ENCODE measurements at places on chromosomes 11 and 22. TPM values are rescaled to one million over a fixed set of nuclear protein-coding genes. Genes with fewer than 3 reads are reported as not detected.

DNA sequence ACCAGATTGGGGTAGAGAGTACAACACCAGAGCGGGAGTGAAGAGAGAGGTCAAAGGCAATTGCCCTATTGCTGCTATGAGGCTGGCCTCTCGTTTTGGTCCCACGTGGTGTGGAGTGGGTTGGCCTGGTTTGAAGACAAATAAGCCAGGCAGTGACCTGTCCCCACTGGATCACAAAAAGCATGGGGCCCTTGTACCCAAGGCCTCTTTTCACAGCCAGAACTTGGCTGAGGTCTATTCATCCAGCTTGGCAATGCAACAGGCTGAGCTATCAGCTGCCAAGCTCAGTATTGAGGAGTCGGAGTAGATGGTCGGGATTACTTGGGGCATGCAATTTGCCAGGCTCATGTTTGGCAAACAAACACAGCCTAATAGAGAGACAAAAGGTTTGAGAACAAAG, 19.2 kb upstream of the GALNT18 start:
- DNase-seq = no peak

Gene SLC6A5
- total RNA-seq = 1.9 TPM

DNA sequence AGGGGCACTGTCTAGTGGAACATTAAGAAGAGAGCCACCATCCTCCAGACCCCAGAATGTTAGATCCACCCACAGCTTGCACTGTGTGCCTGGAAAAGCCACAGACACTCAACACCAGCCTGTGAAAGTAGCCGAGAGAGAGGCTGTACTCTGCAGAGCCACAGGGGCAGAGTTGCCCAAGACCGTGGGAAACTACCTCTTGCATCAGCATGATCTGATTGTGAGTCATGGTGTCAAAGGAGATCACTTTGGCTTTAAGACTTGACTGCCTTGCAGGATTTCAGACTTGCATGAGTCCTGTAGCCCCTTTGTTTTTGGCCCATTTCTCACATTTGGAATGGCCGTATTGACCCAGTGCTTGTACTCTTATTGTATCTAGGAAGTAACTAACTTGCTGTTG, 115.9 kb upstream of the CCDC179 start:
- DNase-seq = no peak

Gene B3GAT1
- 4.3 TPM for total RNA-seq

Gene SCGB2A2
- total RNA-seq = not detected

DNA sequence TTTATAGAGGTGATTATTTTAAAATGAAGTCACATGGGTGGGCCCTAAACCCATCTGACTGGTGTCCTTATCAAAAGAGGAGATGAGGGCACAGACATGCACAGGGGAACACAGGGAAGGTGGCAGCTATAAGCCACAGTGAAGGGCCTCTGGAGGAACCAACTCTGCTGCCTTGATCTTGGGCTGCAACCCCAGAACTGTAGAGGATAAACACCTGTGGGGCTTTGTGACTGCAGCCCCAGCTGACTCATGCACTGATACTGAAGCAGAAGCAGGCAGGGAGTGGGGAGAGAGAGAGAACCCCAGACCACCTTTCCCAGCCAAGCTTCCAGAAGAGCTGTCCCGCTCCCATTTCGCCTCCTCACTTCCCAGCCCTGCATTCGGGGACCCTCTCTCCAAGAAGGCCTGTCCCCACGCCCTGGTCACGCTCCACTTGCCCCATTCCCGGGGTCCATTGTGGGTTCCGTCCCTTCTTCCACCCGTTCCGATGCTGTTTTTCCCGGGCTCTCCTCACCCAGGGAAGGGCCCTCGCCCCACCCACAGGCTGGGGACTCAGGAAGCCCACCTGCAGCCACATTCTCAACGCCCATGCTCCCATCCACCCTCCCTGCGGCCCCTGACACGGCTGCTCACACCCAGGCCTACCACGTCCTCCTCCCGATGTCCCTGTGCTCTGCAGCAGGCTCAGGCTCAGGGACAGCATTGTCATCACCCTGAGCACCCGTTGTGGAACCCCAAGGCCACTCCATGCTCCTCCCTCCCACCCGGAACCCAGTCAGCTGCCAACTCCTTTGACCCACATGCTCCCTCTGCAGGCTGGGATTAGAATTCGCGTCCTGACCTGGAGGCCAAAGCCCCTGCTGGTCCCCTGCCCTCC, 90.8 kb upstream of the SHANK2 start:
- DNase-seq = peak; percentile 65

GRCh38 chr22:23862103-23862502, 4.4 kb downstream of the SLC2A11 start:
- DNase-seq = peak; percentile 63

Gene IGF2
- 104 TPM for total RNA-seq

GRCh38 chr11:64165481-64165841, 452 bp downstream of the MACROD1 start:
- DNase-seq = no peak

Gene OR8G1
- total RNA-seq = 1.2 TPM

- DNase-seq = peak; percentile 37
Observed at GRCh38 chr11:83819931-83820549, 533.9 kb upstream of the CCDC90B start.

Gene FAT3
- total RNA-seq = 6.4 TPM

- peak; percentile 17 for DNase-seq
Observed at GRCh38 chr11:34267013-34267412, 90.8 kb downstream of the ABTB2 start.

Gene DNHD1
- total RNA-seq = 103 TPM

- no peak for DNase-seq
Observed at GRCh38 chr11:120527111-120527761, 15.7 kb downstream of the GRIK4 start.

Gene ZNF214
- 7.3 TPM for total RNA-seq

Gene OR51E2
- total RNA-seq = not detected

Gene CASP5
- not detected for total RNA-seq

DNA sequence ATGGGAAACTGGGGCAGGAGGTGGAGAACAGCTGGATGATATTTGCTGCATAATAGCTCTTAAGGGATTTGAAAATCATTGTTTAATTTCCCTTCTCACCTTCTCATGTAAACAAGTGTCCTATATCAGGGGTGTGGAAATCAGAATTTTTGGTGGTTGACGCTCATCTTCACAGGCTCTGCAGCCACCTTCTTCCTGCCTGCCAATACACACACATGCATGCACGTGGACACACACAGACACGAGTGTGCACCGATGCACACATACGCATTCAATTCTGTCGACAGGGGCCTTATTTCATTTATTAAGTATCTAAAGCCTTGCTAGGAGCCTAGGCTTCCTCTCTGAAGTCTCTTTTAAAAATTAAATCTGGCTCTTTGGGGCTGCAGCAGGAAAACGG, 349.4 kb upstream of the NCAM1 start:
- no peak for DNase-seq

- DNase-seq = no peak
Observed at GRCh38 chr11:57392763-57393105, 2.3 kb upstream of the PRG2 start.

DNA sequence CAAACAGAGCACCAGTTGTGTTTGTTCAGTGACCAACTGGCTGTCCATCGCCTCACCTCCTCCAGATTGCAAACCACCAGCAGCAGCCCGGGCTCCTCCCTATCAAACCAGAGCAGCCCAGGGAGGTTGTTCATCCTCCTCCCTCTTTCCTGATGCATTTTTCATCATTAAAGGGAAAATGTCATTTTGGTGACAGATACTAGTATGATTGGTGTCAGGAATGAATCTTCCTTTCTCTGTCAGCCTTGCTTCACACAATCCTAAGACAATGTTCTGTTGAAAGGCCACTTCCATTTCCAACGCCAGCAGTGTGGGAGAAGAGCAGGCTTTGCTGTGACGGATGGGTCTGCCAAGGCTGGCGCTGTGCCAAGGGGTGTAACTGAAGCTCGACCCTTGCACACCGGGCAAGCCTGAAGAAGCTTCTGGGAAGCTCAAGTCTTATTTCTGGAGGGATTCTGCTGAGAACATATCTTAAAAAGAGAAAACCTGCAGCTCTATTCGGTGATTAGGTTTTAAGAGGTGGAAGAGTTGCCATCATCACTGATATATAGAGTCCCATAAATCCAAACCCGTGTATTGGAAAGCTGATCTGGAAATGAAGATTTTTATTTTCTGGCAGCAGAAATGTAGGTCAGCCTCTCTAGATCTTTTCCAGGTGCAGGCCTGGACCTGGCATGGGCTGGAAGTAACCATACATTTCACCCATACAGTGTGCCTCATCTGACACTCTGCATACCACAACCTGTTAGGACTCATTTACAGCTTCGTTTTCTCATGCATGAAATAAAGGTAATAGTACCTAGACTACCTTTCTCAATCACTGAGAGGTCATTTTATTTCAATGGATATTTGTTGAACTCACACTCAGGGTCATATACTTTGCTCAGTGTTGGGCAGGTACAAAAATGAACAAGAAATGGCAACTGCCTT, 524.5 kb downstream of the NTM start:
- no peak for DNase-seq

DNA sequence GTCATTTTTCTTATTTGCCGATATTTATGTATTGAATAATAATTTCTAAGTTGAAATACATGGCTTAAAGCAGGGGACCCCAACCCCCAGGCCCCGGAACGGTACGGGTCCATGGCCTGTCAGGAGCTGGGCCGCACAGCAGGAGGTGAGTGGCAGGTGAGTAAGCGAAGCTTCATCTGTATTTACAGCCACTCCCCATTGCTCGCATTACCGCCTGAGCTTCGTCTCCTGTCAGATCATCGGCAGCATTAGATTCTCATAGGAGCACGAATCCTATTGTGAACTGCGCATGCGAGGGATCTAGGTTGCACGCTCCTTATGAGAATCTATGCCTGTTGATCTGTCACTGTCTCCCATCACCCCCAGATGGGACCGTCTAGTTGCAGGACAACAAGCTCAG, 4.5 kb downstream of the ZMAT5 start:
- DNase-seq = no peak

Gene ANO1
- 10.3 TPM for total RNA-seq

- DNase-seq = peak; percentile 90
Observed at GRCh38 chr11:64566042-64566914, 24.7 kb upstream of the SLC22A12 start.

Measured in testis (tissue), 5 donors.